Mesangial cell (primary cell): ENCODE measurements at places on chromosomes 1 and 21. TPM values are rescaled to one million over a fixed set of nuclear protein-coding genes. Genes with fewer than 3 reads are reported as not detected.

Gene PALMD
- total RNA-seq: 0.13 and 0.33 TPM in 2 replicates

Gene LCE1E
- not detected in 2 replicates for total RNA-seq

Gene MSH4
- total RNA-seq: not detected in 2 replicates

Gene RGS16
- total RNA-seq: 0.16 and 0.38 TPM in 2 replicates

Gene CYP2J2
- total RNA-seq: 1.3 and 2.9 TPM in 2 replicates

Gene GCSAML
- not detected in 2 replicates for total RNA-seq

Gene CCDC181
- total RNA-seq: 0.38 and 0.65 TPM in 2 replicates

Gene SRM
- 67.8 and 150 TPM in 2 replicates for total RNA-seq

Gene PRDM16
- total RNA-seq: under 0.01 TPM in 1 of 2 replicates, not detected in the other
